Epithelial cell of proximal tubule (primary cell): ENCODE measurements at places on chromosomes 2 and 18. TPM values are rescaled to one million over a fixed set of nuclear protein-coding genes. Genes with fewer than 3 reads are reported as not detected.

The NGEF gene
- total RNA-seq = 4.2 and 8.6 TPM in 2 replicates

The ASPRV1 gene
- 0.14 and 0.69 TPM in 2 replicates for total RNA-seq

The FBXO36 gene
- 1.8 and 2.1 TPM in 2 replicates for total RNA-seq

The SOWAHC gene
- 9.2 and 22.5 TPM in 2 replicates for total RNA-seq

- peak; percentile 19 for DNase-seq
Measured at GRCh38 chr2:228048838-228049490, 132.5 kb downstream of the SPHKAP start.

DNA sequence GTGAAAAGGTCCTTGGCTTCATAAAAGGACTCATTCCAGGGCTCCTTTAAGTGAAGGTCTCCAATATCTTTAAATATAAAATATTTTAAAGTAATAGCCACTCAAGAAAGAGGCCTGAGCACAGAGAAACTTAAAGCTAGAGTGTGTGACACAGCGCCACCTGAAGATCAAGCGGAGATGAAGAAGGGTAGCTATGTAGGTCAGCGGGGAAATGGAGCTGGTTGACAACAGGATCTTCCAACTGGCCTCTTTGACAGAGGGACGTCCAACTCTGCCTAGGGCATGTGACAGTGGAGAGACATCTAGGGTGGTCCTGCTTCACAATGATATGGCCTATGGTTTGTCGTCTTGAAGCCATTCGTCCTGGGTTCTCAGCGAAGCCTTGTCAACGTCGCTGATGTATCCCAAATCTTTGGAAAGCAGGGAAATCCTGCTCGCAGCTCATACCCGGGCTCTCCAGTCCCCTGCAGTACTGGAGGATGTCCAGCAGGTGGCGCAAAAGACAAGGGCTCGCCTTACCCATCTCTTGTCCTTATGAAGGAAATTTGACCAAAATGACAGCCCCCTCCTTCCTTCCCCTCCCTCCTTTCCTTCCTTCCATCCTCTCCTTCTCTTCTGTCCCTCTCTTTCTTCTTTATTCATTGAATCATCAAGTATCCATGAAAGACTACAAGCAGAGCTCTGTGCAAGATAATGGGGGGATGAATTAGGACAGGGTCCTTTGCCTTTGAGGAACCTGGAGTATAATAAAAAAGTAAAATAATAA is 59.6 kb downstream of the LONRF2 start:
- DNase-seq = no peak

GRCh38 chr2:239687441-239687840 is 286.6 kb upstream of the HDAC4 start:
- no peak for DNase-seq

GRCh38 chr2:224147174-224147573 is 108.1 kb upstream of the SERPINE2 start:
- DNase-seq = no peak

DNA sequence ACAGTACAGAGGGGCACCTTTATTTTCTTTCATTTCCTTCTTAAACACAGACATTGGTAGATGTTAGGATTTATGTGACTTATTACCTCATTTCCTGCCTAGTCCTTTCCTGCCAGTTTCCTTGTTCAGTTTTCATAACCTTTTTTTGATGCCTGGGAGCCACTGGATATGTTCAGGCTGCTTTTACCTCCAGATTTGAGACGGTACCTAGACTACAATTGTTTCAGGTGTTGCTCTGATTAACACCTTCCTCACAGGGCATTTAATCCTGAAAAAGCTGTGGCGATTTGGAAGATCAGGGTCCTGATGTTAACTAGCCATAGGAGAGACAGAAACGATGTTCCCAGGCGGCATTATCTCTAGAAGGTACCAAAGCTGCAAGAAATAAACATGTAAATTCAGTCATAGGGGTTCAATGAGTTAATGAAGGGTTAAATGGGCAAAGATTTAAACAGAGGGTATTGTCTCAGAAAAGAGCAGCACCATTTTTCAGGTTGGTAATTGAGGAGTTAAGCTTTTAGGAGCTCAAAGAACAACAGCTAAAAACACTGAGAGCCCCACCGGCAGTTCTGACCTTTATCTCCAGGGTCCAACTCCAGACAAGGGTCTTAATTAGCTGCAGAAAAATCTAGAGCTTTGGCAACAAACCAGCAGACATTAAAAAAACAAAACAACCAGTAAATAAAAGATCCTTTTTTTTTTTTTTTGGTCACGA is 93.3 kb downstream of the HRH4 start:
- DNase-seq = no peak

DNA sequence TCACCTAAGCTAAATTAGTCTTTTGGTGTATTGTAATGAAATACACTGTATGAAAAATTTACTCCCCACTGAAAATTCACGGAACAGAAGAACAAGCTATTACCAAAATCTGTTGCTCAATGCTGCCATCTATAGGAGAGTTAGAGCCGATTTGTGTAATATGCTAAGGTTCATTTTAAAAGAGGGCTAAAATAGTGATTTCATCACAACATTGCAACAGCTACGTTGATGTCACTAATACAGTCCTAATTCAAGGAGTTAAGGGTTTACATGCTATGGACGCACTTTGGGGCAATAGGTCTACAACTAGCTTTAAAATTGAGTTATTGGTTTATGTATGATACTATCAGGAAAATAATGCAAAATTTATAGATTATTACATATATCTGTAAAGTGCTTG is 3.0 kb upstream of the IRS1 start:
- no peak for DNase-seq

DNA sequence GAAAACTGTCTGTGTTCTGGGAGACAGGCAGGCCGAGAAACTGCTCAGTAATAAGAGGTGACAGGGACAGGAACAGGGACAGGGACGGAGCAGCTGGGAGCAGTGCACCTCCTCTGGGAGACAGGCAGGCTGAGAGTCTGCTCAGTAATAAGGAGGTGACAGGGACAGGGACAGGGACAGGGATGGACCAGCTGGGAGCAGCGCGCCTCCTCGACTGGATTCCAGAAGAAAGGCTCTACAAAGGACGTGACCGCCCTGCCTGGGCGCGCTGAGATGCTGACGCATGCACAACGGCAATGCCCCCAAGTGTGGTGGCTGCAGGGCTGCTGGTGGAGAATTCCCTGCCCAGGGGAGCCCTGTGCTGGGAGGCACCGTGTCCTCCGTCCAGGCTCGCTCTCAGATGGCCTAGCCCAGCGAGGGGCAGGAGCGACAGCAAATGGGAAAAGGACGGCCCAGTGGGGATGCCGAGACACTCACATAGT is 44.2 kb upstream of the PXDN start:
- DNase-seq = no peak
